DMS153 (cell line): ENCODE measurements at places on chromosomes 13 and 19.

GRCh38 chr19:55223291-55224037 is 5.1 kb downstream of the TMEM86B start:
- DNase-seq, result no peak

GRCh38 chr13:79451500-79451962 is 29.4 kb upstream of the NDFIP2 start:
- no peak for DNase-seq

GRCh38 chr19:28569132-28570131 is 643.5 kb downstream of the UQCRFS1 start:
- no peak for DNase-seq

DNA sequence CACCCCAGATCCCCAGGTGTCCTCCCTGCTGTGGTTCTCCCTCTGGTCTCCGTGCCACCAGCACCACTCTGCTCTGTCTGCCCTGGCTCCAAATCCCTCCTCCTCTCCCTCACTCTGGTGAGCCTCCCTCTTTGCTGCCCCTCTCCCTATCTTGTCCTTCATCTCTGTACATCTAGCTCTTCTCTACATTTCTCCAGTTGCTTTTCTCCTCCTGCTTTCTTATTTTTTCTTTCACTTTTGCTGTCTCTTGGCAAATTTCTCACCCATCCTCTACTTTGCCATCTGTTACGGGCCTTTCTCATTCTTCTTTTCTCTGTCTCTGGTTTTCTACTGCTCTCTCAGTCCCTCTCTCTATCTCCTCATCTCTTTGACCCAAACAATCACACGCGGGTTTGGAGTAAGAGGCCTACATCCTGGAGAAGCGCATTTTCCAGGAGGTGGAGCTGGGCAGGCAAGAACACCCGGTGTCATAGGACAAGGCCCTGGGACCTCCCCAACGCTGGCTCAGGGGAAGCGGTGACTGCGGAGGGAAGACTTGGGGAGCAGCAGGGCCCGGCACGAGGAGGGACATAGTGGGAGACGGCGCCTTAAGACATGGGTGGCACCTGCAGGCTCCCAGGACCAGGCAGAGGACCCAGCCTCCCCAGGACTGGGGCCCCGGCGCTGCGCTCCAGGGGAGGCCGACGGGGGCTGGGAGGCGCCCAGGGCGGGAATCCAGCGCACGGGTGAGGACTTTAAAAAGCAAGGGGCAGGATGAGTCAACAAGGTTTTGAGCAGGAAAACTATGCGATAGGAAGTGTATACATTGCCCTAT is 9.9 kb downstream of the ZNF611 start:
- DNase-seq, result no peak

DNA sequence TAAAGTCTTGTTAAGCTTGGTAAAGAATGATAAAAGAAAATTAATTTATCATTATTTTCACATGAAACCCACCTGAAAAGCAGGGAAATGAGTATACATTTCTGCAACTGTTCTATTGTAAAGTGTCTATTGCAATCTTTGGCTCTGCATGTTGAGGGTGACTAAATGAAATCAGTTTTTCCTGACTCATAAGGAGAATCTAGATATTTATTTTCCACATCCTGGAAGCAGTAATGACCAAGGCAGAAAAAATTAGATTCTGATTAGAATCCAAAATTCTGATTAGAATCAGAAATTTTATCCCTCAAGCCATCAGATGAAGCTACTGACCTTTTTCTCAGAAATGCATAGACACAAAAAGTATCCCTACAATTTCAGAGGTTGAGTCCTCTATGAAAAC is 178.4 kb downstream of the MYO16 start:
- no peak for DNase-seq

DNA sequence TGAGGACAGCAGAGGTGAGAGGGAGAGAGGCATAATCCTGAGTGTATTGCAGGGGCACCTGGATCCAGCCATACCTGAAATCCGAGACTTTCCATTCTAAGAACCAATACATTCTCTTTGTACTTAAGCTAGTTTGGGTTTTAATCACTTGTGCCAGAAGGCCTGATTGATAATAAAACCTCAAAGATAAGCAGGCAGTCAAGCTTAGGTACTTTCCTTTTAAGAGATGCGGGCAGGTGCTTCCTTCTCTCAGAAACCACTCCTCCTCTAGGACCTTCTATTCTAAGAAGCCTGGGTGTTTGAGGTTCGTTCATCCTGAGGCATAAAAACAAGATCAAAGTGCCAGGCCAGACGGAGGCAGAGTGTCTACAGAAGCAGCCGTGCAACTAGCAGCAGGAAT is 22.2 kb downstream of the FAM187B start:
- no peak for DNase-seq

DNA sequence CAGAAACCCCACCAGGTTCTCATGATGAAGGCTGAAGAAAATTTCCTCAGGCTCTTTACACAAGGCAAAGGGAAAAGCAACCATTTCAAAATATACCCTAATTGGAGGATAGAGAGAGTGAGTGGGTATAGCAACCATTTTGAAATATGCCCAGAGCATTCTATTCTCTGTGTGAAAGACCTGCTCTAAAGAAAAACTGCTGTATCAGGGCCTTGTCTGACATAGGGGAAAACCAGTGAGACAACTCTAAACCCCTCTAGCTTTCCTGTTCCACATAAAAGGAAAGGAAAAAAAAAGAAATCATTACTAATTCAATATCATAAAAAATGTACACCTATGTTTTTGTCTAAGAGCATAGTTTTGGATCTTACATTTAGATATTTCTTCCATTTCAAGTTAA is 42.3 kb downstream of the TPTE2 start:
- no peak for DNase-seq

GRCh38 chr13:60019119-60019993 is 144.4 kb downstream of the DIAPH3 start:
- DNase-seq, result no peak

GRCh38 chr13:104414181-104414580 is 1348.0 kb upstream of the SLC10A2 start:
- no peak for DNase-seq

DNA sequence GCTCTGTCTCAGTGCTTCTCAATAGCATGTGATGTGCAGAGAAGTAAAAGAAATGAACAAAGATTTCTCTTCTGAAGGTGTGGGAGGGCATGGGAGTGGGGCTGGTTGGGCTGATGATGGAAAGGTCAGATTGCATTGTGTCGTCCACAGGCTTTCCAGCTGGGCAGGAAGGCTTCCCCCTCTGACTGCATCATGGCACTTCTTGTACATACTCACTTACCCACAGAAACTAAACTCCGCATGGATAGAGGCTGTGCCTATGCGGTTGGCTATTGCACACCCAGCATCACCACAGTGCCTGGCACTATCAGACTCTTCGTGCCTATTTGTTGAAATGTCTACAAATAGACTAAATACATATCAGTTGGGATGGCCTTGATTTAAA is 24.4 kb upstream of the TNFSF11 start:
- DNase-seq, result no peak

GRCh38 chr19:17893766-17894165 is 22.0 kb downstream of the SLC5A5 start:
- DNase-seq, result no peak

GRCh38 chr13:24356837-24357236 is 47.5 kb downstream of the C1QTNF9 start:
- no peak for DNase-seq

- DNase-seq, result no peak
Observed at GRCh38 chr19:36421749-36422481, 3.5 kb upstream of the ZFP82 start.

- DNase-seq, result no peak
Observed at GRCh38 chr13:112259511-112259910, 116.6 kb upstream of the SPACA7 start.

- no peak for DNase-seq
Observed at GRCh38 chr19:50331994-50332243, 2.7 kb upstream of the KCNC3 start.

- DNase-seq, result no peak
Observed at GRCh38 chr13:112874751-112875300, 94.2 kb upstream of the MCF2L start.

DNA sequence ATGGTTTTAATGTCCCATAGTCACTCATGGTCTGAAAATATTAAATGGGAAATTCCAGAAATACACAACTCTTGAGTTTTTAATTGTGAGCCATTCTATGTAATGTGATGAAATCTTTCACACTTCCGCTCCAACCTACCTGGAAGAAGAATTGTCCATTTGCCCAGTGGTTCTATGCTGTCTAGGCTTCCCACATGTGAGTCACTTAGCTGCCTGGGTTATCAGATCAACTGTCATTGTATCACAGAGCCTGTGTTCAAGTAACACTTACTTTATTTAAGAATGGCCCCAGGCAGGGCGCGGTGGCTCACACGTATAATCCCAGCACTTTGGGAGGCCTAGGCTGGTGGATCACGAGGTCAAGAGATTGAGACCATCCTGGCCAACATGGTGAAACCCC is 1450.5 kb downstream of the EFNB2 start:
- no peak for DNase-seq

DNA sequence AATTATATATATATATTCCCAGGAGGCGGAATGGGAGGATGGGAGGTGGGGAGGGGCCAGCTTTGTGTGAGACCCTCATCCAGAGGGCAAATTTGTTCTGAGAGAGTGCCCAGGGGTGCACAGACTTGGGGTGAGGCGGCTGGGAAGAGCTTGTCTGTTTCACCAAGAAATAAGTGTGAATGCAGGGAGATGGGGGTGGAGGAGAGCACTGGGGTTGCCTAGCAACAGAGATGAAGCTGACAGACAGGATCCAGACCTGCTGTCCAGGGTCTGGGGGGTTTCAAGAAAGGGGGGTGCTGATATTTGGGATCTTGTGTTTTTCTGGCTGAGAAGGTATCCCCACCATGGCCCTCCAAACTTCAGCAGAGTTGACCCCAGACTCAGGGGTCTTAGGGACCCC is 18.6 kb upstream of the TNFAIP8L1 start:
- DNase-seq, result no peak

- no peak for DNase-seq
Observed at GRCh38 chr13:101967216-101967615, 434.6 kb downstream of the FGF14 start.

- no peak for DNase-seq
Observed at GRCh38 chr13:33509642-33510229, 224.2 kb upstream of the STARD13 start.

- no peak for DNase-seq
Observed at GRCh38 chr13:45492538-45492937, 27.8 kb downstream of the COG3 start.

DNA sequence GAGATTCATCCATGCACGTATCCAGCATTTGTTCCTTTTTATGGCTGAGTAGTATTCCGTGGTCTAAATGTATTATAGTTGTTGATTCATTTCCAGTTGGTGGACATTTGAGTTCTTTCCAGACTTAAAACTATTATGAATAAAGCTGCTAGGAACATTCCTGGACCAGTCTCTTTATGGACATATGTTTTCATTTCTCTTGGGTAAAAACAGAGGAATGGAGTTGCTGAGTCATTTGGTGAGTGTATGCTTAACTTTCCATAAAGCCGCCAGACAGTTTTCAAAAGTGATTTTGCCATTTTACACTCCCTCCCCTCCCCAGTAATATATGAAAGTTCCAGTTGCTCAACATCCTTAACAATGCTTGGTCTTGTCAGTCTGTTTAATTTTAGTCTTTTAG is 116.4 kb downstream of the TSHZ3 start:
- DNase-seq, result no peak

GRCh38 chr13:95779522-95779921 is 102.6 kb downstream of the DNAJC3 start:
- DNase-seq, result no peak

GRCh38 chr13:86567119-86567518 is 767.9 kb upstream of the SLITRK6 start:
- DNase-seq, result no peak

GRCh38 chr19:54179921-54180461 is 7.0 kb upstream of the TMC4 start:
- peak; percentile 95 for DNase-seq

DNA sequence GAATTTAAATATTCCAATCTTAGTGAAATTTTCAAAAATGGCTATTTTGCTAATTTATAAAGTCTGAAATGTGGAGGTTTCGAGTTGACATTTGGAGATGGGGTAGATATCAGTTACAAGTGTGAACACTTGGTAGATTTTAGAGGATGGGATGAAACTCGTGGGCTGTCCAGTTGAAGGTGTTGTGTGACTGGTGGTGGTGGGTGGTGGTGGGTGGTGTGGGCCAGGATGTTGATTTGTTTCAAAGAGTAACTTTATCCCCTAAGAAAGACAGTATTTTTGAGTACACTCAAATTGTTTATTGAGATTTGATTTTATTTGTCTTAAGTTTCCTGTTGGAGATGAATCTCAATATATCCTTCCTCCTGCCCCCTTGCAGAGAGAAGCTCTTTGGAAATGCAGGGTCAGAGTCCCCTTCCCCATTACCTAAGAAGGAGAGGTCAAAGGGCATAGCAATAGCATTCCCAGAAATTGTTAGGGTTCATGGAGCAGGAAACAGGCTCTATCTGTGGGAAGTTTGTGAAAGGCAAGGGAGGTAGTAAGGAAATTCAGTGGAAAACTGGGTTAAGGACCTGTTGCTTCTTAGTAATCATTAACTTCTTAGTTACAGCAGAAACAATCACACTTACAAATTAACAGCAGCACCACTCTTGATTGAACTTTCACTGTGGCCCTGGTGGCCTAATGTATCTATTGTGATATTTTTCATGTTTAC is 133.6 kb upstream of the RNF113B start:
- DNase-seq, result no peak

GRCh38 chr13:72469906-72470305 is 257.5 kb downstream of the MZT1 start:
- DNase-seq, result no peak

DNA sequence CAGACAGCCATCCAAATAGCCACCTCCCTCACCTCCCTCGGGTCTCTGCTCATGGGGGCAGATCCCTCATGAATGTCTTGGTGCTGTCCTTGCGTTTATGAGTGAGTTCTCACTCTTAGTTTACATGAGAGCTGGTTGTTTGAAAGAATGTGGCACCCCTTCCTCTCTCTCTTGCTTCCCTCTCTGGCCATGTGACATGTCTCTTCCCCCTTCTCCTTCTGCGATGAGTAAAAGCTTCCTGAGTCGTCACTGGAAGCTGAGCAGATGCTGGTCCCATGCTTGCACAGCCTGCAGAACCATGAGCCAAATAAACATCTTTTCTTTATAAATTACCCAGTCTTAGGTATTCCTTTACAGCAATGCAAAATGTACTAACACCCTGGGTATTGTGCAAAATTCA is 208.7 kb downstream of the LACC1 start:
- no peak for DNase-seq

DNA sequence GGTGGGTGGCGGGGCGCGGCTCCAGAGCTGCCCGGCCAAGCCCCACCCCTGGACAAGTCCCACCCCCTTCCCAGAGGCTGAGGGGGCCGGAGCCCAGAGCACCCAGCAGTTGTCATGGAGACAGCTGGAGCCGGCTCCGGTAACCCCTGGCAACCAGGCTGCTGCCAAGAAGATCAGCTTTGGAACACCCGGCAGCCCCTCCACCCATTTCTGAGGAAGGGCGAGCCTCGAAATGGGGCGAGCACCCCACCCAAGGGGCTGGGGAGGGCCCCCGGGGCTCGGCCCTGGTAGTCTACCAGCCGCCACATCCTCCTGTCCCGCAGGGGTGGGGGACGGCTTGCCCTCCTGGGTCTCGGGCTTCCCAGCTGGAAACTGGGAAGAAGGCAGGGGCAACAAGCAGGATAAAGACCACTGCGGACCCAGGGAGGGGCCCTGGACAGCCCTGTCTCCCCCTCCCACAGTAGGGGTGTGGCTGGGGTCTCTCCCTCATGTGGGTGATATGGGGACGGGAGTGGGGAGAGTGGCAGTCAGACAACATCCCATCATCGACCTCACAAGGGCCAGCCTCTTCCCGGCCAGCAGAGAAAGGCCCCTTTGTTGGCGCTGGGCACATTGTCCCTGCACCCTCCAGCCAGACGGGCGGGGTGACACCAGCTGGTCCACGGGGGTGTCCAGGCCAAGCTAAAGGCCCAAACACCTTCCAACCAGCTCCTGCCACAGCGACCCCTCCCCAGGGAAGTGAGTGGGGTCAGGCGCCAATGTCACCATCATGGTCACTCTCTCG is 1.5 kb downstream of the CERS1 start:
- no peak for DNase-seq
